ENCODE measurements at places on chromosomes 3 and 15.
A peak's percentile ranks its signal among the peaks of the same experiment; 100 is the strongest.

- no peak for DNase-seq
Observed at GRCh38 chr3:59212128-59212779, 162.4 kb upstream of the CFAP20DC start.

DNA sequence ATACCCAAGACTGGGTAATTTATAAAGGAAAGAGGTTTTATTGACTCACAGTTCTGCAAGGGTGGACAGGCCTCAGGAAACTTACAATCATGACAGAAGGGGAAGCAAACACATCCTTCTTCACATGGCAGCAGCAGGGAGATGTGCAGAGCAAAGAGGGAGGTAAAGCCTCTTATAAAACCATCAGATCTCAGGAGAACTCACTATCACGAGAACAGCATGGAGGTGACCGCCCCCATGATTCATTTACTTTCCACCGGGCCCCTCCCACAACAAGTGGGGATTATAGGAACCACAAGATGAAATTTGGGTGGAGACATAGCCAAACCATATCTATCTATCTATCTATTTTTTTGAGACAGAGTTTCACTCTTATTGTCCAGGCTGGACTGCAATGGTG lies 5.4 kb downstream of the GDPGP1 start:
- no peak for DNase-seq

DNA sequence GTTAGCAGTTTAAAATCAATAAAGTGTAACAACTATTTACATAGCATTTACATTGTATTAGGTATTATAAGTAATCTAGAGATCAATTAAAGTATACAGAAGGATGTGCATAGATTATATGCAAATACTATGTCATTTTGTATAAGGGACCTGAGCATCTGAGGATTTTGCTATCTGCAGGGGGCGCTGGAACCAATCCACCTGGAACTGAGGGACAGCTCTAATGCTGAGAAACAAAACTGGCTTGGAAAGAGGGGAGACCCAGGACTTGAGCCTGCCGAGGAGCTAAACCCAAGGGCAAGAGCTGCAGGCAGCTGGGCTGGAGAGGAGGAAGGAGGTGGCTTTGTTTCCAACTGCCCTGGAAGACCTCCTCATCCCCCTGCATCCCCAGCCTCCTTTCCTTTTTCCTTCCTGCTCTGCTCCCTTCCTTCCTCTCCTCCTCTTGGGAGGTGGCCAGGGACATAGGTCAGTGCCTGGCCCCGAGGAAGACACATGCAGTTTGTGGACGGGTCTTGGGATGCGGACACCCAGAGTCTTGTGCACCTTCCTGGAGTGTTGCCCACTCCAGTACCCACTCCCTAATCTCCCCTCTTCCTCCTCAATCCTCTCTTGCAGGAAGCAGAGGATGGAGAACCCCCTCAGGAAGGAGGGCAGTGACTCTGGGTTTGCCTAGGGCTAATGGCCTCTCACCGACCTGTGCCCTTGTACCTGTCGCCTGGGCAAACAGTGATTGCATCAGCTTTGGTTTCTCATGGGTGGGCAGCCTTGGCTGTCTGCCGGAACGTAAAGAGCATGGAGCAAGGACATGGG lies 825 bp upstream of the RTP3 start:
- DNase-seq, result no peak

- DNase-seq, result no peak
Observed at GRCh38 chr3:151214459-151214858, 11.4 kb upstream of the GPR171 start.

- no peak for DNase-seq
Observed at GRCh38 chr3:142595581-142595950, 627 bp upstream of the PLS1 start.

- DNase-seq, result no peak
Observed at GRCh38 chr15:87877114-87877810, 379.3 kb downstream of the NTRK3 start.

DNA sequence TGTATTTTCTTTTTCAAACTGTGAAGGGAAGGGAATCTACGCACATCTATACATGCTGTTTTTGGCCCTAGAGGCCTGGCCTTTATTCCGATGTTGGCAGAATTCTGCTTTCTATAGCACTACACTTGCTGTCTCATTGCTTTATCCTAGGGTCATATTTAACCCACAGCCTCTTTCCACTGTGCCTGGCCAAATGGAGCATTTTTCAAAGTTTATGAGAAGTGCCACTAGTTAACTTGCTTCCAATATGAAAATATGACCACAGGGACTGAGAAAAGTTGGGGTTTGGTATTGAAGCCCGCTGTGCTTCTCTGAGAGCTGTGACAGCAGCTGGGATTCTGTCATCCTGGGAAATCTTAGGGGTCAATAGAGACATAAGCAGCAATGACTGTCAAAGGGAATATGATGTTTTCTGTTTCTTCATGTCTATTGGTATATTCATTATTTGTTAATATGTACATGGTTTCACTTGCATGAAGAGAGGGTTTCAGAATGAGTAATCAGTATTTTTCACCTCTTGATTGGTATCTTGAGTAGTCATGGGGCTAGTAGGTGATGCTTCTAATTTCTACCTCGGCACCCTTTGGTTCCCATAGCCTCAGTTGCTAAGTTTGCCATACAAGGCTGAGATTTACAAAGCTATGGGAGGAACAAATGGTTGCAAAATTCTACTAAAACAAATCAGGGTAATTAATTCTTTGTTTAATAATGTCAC lies 275.8 kb upstream of the RBMS3 start:
- no peak for DNase-seq

- DNase-seq, result no peak
Observed at GRCh38 chr3:172635588-172635987, 75.3 kb downstream of the NCEH1 start.

DNA sequence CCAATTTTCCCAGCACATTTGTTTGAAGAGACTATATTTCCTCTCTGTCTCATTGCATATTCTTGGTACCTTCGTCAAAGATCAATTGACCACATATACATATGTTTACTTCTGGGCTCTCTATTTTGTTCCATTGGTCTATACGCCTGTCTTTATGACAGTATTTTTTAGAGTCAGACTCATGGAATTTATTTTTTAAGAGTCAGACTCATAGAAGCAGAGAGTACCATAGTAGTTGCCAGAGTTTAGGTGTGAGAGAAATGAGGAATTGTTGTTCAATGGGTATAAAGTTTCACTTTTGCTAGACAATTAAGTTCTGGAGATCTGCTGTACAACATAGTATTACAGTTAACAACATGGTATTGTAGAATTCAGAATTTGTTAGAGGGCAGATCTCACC lies 27.1 kb downstream of the PLA2G4F start:
- DNase-seq, result no peak

DNA sequence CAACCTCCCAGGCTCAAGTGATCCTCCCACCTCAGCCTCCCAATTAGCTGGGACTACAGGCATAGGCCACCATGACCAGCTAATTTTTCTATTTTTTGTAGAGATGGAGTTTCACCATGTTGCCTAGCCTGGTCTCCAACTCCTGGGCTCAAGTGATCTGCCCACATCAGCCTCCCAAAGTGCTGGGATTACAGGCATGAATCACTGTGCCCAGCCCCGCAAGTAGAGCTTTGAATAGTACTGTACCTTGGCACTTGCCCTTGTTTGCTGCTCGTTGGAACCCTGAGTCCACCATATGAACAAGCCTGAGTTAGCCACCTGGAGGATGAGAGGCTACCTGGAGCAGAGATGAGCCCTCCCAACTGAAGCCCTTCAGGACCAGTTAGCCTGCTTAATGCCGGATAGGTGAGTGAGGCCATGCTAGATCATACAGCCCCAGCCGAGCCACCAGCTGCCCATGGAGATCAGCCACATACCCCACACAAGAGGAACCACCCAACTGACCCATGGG lies 267.9 kb downstream of the SHQ1 start:
- DNase-seq, result no peak

DNA sequence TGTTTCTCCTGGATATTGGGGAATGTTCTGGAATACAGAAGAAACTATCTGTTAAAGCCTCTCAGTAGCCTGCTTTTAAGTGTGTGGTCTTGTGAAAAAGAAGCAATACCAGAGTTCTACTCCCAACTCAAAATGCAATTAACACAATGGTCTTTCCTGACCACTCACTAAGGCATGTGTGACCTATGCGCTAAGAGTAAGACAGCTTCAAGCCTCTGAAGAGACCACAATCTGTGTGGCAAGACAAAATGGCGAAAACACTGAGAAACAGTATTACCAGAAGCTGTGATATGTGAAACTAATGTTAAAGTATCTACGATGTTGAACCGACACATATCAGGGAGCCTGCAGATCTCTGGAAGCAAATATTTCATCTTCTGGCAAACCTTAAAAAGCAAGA lies 33.8 kb downstream of the RYK start:
- no peak for DNase-seq

GRCh38 chr3:156732261-156732660 lies 57.9 kb downstream of the TIPARP start:
- no peak for DNase-seq

- DNase-seq, result no peak
Observed at GRCh38 chr15:22810033-22810852, 23.8 kb downstream of the NIPA1 start.

GRCh38 chr3:148873270-148873927 lies 8.3 kb downstream of the CPA3 start:
- DNase-seq, result no peak

DNA sequence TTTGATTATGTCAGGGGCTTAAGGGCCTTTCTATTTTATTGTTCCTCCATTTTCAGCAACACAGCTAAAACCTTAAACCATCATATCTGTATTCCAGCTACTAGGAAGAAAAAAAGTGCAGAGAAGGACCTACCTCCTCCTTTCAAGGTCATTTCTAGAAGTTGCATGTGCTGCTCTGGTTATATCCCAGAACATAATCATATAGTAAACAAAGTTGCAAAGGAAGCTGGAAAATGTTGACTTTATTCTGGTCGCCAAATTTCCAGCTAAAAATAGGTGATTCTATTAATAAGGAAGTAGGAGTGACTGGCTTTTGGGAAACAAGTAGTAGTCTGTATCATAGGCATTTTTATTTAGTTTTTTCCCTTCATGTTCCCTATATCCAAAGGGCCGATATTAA lies 21.3 kb upstream of the B3GALNT1 start:
- no peak for DNase-seq

GRCh38 chr3:27022096-27022761 lies 347.0 kb downstream of the NEK10 start:
- no peak for DNase-seq

DNA sequence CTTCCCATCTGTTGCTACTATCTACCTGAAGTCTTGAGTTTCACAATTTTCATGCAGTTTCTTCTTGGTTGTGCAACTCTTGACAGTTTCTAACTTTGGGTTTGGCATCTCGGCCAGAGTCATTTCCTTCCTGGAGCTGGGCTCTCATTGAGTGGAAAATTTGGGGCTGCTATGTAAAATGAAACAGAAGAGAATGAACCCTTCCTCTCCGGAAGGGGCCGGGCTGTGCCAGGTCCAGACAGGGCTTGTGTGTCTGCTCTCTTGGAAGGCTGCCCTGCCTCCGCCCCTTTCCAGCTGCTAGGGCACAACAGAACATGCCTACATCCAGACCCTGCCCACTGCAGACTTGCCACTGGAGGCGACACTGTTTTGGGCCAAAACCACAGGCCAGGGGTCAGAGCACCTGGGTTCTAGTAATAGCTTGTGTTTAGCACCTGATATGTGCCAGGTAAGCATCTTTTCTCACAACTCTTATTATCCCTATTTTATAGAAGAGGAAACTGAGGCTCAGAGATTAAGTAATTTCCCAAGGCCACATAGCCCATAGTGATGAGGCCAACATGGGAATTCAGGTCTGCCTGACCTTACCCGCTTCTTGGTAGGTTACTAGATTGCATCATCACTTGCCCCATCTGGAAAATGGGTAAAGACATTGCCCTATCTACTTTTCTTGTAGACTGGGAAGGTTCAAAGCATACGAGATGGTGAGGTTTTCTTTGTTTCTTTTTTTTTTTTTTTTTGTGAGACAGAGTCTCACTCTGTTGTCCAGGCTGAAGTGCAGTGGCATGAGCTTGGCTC lies 25.0 kb downstream of the IRAK2 start:
- no peak for DNase-seq

DNA sequence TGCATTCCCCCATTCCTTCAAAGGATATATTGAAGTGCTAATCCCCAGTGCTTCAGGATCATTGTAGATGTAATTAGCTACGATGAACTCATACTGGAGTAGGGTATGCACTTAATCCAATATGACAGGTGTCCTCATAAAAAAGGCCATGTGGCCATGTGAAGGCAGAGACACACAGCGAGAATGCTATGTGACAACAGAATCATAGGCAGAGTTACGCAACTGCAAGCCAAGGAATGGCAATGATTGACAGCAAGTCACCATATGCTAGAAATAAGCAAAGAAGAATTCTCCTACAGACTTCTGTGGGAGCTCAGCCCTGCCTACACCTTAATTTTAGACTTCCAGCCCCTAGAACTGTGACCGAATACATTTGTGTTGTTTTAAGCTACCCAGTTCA lies 875.6 kb upstream of the ROBO1 start:
- no peak for DNase-seq

GRCh38 chr15:81297147-81297572 lies 26.8 kb downstream of the STARD5 start:
- no peak for DNase-seq

GRCh38 chr3:32501783-32502117 lies 902 bp downstream of the CMTM6 start:
- DNase-seq, result no peak

DNA sequence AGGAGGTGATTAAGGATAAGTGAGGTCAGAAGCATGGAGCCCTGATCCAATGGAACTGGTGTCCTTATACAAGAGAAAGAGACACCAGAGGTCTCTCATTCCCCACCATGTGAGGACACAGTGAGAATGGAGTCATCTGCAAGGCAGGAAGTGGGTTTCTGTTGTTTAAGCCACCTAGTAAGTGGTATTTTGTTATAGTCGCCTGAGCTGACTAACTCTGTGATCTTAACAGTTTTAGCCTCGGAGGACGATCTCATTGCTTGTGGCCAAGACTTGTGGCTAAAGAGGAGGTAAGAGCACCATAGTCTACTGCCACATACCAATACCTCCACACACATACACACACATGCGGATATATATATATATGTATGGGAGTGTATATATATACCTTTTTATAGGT lies 73.8 kb downstream of the MCTP2 start:
- DNase-seq, result no peak

- DNase-seq, result no peak
Observed at GRCh38 chr3:5011555-5012256, 32.5 kb downstream of the BHLHE40 start.

- peak; percentile 33 for DNase-seq
Observed at GRCh38 chr15:41501931-41502794, 8.5 kb downstream of the ITPKA start.

DNA sequence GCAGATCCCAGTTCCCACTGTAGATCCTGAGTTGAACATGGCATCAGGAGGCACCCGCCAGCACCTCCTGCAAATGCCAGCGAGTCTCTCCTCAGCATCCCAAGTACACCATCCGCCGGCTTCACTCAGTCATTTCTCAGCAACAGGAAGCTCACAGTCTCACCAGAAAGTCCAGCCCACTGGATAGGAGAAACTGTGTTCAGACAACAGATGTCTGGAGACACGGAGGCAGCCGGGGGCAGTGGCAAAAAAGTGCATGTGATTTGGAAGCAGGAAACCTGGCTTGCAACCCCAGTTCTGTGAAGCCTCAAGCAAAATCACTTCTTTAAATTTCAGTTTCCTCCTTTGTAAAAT lies 68.7 kb downstream of the SRGAP3 start:
- DNase-seq, result no peak
